EL (cell line): ENCODE measurements at places on chromosomes 5 and 9.
A peak's percentile ranks its signal among the peaks of the same experiment; 100 is the strongest.

GRCh38 chr5:50898966-50899365 lies 232.5 kb downstream of the PARP8 start:
- no peak for DNase-seq

GRCh38 chr9:25519286-25519685 lies 159.0 kb downstream of the TUSC1 start:
- DNase-seq, result no peak

- peak; percentile 32 for DNase-seq
Measured at GRCh38 chr5:61673007-61673735, 341.1 kb downstream of the ZSWIM6 start.

DNA sequence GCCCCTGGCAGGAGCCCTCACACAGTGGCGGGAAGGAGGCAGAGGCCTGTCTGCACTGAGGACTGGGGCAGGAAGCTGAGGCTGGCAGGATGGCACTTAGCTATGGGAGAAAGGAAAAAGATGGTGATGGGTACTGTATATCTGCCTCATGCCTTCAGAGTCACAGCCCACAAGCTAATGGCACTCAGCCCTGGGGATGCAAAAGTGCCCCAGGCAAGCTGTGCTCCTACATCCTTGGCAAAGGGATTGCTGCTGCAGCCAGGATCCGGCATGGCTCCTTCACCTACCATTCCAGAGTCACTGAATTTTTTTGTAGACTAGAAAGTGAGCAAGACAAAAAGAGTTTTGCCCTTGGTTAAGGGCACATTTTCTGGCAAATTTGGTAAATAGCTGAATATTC lies 8.7 kb downstream of the ACSL6 start:
- DNase-seq, result no peak

DNA sequence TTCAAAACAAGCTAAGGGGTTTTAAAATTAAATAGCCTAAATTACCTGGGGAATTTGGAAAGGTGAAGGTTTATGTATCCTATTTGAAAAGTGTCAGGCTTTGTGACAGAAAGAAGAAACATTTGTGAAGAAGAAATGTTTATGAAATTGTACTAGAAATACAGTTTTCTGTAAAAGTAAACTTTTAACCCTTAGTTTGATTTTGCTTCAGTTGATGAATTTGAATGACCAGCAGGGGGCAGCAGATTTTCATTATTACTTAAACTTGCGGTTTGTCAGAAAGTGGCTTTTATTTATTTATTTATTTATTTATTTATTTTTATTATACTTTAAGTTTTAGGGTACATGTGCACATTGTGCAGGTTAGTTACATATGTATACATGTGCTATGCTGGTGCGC lies 58.1 kb downstream of the NNT start:
- DNase-seq, result peak; percentile 52

DNA sequence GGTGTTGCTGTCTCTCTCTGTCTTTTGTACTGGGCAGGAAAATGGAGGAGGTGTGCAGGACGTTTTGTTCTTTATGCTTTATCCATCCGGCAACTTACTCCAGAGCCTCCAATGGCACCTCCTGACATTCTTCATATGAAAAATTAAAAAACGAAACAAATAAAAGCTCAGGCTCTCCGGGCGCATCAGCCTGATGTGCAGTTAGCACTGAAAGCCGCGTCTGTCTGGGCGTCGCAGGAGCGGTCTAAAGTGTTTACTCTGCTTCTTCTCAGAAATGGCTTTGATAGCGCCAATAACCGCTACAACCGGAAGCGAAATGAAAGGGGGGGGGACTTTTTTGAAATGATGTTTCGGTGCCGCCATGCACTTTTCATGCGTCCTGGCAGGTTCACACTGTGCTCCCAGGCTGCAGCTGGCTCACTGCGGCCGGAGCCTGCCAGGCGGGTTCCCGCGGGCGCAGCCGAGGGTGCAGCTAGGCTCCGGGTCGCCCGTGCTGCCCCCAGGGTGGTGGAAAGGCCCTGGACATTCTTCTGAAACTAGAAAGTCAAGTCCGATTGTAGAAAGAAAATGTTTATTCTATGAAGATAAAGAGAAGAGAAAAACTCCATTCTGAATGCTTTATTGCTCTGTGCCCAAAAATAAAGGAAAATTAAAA lies 407.7 kb upstream of the IRX1 start:
- DNase-seq, result no peak

DNA sequence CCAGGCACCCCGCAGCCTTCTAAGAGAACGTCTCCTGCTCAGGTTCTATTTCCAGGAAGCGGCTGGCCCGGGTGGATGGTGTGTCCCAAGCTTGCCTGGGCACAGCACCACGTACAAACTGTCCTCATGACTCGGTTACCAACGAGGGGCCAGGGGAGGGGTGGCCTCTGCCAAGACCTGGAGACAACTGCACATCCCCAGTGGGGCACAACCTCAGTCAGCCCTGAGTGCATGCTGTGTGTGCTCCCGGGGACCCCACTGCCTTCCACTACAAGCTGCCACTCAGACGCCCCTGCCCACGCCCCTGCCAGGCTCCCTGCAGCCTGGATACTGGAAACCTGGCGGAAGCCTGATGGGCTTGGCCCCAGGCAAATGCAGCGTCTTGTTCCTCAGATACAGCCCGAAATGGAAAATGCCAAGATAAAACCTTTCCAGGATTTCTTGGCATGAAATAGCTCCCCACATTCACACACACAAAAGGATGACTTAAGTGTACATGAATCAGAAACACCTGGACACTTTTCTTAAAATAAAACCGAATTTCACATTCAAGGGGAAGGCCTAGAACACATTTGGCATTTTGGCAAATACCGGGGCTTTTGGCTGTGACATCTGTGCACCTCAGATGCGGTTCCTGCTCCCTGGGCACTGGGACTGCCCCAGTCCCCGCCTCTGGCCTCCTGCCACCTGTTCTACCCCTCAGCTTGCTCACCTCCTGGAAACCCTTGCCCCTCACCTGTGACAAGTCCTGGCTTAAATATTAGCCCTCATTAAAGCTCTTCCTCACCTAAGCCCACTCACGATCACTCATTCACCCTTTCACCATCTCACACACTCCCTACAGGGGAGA lies 62.5 kb downstream of the COL23A1 start:
- no peak for DNase-seq

DNA sequence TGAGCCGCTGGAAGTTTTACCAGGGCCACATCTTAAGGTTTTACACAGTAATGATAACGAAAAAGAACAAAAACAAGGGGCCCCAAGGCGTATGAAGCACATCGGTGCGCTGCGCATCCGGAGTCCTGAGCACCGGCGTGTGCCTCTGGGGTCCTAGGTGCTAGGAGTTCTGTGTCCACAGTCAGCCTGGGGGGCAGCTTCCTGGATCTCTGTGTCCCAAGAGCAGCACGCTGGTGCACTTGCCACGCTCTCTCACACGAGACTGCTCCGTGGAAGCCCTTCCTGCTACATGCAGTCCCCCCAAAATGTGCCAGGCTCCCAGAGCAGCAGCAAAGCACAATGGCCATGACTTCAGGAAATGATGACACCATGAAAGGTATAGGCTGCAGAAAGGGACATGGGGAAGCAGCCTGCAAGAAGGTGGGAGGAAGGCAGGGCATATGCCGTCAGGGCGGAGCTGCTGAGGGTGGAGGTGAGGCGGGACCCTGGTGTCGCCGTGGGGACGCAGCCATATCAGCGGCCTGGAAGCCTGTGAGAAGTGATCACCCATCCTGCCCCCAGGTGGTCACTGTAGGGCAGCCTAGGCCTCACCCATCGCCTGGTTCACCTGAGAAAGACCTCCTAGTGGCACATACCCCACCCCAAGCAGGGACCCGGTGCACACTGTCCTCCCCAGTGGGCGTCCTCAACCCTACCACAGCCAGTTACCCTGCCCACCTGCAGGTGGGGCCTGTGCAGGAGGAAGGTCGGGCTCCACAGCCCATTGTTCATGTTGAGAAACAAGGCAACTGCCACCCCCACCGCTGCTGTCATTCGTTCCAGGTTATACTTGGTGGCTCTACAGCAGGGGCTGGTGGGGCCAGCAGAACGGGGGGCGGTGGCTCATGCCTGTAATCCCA lies 23.6 kb upstream of the SLC6A3 start:
- no peak for DNase-seq

DNA sequence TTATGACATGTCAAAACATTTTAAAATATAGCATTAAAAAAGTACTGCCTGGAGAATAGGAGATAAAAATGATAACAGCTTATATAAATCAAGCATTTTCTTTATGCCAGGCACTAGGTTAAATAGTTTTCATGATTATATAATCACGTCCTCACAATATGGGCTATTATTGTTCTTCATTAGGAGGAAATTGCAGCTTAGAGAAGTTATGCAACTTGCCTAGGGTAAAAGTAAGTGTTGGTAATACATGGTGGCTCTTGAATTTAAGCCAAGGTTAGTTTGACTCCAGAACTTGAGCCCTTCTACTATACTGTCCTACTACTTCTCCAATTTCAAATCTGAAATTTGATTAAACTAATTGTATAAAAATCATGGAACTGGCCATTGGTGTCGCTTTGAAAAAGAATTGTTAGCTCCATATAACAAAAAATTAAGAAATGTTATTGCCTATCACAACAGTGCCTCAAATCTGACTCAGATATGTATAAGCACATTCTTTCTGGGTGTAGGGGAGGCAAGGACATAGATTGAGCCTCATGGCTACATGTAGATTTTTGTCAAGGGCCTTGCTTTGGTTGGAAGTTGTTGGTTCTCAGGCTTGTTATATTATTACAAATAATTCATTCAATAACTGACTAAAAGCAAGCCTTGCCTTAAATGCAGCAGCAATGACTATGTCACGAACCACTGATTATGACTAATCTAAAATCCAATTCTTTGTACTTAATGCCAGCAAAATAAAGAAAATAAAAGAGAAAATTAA lies 223.5 kb upstream of the DAB2 start:
- no peak for DNase-seq

DNA sequence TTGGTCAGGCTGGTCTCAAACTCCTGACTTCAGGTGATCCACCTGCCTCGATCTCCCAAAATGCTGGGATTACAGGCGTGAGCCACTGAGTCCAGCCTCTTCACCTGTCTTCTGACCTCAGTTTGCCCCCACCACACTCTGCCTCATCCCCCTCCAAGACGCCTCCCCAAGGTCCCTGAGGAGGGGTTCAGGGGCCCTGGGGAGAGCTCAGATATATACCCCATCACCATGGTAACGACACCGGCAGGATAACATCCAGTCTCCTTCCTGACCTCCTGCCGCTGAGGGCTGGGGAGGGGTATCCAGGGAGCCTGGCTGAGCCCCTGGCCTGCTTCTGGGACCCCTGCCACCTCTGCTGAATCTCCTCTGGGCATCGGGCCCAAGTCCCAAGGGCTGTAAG lies 19.7 kb upstream of the PSD2 start:
- no peak for DNase-seq

DNA sequence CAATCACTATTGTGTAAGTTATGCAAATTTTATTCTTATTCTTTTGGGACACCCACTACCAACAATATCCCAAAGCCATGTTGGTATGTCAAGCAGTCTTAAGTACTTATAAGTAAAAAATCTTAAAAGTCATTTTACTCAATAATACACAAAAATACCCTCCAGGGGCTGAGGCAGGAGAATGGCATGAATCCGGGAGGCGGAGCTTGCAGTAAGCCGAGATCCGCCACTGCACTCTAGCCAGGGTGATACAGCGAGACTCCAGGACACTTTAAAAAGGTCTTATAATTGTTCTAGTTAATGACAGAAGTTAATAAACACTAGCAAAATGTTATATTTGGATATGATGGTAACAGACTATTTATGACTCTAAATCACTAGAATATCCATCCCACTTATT lies 16.8 kb downstream of the CLINT1 start:
- DNase-seq, result peak; percentile 28

DNA sequence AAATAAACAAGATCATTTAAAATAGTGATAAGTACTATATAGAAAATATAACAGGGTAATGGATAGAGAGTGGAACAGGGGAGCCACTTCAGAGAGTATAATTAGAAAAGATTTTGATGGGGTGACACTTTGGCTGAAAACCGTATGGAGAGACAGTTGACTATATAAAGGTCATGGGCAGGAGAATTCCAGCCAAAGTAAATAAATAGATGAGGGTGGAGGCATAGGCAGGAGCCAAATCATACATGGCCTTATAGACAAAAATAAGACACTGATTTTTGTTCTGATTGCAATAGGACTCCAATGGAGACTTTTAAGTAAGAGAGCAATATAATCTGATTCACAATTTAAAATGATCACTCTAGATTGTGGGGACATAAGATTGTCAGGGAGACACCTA lies 37.5 kb upstream of the NUDT12 start:
- no peak for DNase-seq

DNA sequence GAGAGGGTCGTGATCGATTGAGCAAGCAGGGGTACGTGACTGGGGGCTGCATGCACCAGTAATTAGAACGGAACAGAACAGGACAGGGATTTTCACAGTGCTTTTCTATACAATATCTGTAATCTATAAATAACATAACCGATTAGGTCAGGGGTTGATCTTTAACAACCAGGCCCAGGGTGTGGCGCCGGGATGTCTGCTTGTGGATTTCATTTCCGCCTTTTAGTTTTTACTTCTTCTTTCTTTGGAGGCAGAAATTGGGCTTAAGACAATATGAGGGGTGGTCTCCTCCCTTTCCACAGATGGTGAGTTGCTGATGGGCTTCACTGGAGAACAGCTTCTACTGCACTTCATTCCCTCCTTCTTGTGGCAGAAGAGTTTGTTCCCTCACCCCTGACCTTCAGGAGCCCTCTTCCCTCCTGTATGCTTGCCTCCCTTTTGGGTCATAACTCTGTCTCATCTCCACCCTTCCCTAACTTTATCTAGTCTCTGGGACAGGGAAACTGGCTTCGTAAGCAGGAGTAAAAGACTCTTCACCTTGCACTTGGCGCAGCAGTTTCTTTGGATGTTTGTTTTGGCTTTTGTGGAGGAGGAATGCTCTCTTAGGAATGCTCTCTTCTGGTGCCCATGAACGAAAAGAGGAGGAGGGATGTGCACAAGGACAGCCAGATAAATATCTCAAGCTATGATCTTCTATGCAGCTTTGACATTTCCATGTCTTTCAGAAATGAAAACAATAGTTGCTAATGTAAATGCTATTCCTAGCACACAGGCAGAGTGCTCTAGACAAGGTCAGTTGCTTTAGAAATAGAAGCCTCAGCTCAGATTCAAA lies 139.8 kb upstream of the RPS23 start:
- DNase-seq, result peak; percentile 16

GRCh38 chr5:115375893-115376292 lies 79.4 kb upstream of the CCDC112 start:
- no peak for DNase-seq

- DNase-seq, result no peak
Measured at GRCh38 chr9:138083873-138084272, 206.3 kb downstream of the CACNA1B start.

DNA sequence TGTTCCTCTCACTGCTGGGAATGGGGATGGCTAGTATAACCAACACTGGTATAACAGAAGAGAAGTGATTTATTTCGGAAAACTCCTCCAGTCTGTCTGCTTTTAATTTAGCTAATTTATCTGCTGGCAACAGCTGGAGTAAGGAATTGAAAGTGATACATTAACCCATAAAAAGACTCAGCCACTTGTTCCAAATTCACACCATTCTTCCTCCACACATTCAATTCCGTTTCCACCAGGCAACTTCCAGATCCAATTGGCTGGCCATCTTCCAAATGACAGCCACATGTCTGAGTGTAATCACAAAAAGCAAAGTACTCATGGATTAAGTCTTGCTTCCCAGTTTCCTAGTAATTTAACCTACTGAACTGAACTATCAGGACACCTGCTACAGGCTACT lies 77.1 kb upstream of the RETREG1 start:
- DNase-seq, result no peak
